Neural crest cell (in vitro differentiated cells): ENCODE measurements at places on chromosomes 7 and 10.
A peak's percentile ranks its signal among the peaks of the same experiment; 100 is the strongest.

DNA sequence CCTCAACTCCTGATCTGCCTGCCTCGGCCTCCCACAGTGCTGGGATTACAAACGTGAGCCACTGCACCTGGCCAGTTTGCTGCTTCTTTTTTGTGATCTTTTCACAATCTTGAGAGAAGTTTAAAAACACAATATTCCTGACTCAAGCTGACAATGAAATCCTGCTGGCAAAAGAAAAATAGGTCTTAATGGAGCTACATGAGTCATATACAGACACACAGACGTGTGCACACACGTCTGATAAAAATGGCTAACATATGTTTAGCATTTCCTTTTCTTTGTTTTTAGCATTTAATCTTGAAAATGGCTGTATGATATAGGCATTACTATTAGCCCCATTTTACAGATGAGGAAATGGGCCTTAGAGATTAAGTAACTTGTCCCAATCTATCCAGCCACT lies 29.4 kb upstream of the RAB18 start:
- no peak for DNase-seq

- DNase-seq = no peak
These were observed 7.0 kb upstream of the TRDMT1 start for GRCh38 chr10:17208476-17208875.

- no peak for DNase-seq
These were observed 26.1 kb downstream of the IL15RA start for GRCh38 chr10:5951167-5951711.

- no peak for DNase-seq
These were observed 31.9 kb downstream of the RBM17 start for GRCh38 chr10:6120691-6121090.

GRCh38 chr7:27031289-27032172 lies 64.3 kb downstream of the HOXA1 start:
- DNase-seq = no peak

DNA sequence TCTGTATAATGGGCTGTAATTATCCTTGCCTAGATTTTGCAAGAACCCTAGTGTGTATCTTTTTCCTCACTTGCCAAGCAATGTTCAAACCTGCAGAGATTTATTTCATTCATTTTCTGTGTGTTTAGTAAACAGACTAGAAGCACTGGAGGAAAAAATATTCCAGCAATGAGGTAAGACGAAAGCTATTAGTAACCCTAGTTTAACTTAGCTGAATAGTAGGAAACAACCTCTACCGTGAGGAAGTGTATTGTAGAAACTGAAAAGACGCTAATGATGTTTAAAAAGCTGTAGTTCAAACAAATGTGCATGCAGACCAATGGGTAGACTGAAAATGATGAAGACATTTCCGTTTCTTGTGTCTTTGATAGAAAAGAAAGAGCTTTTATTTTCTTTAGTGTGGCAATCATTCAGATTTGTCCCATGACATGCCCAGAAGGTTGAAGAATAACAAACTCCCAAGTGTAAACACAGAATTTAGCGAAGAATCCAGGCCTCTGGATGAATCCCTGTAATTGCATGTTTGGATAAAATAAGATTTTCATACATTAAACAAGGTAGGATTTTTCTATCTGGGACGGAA lies 20.7 kb downstream of the CAV1 start:
- no peak for DNase-seq

DNA sequence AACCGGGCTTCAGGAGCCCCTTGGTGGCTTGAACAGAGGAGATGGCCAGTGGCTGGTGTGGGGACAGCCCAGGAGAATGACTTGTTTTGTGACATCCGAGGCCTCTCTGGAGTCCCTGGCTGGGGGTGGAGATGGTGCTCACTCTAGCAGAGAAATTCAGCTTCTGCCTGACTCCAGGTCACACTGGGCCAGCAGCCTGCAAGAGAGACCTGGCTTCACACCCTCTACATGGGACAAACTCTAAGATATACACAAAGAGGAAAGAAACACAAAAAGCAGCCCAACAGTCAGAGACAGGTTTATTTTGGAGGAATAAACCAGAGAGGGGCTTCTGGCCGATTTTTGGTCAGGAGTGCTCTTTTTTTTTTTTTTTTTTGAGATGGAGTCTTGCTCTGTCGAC lies 132.8 kb downstream of the ELFN1 start:
- no peak for DNase-seq

GRCh38 chr7:136166521-136166920 lies 189.4 kb upstream of the MTPN start:
- no peak for DNase-seq

DNA sequence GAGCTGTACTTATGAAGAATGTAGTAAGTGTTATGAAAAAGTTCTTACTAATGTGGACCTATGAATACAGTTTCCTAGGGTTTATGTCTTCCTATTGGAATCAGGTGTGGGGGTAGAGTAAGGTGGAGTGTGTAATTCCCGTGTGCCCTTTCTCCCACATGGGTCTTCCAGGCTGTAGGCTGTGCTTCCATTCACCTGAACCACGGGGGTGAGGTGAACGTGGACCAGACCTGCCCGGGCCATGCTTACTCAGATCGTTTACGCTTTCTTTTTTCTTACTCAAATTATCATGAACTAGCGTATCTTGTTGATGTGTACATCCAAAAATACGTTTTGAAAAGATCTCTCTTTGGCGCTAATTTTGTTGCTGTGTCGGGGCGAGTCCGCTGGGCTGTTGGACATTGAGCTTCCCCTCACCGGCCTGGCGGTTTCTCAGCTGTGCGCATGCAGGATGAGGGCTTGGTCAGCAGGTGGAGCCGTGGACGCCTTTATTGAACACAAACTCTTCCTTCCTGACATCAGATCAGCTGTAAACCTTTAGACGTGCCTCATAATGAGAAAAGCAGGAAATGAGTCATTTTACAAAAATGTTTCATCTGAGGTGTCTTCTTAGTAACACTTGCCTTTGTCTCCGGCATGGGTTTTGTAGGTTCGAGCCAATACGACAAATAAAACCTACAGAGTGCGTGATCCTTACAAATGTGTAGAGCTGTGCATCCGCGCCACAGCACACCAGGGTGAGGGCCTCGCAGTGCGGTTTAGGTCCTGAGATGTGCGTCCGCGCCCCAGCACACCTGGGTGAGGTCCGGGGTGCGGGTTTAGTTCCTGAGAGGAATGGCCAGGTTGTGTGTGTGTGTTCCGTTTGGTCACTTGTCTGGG lies 53.8 kb downstream of the WDR37 start:
- peak; percentile 66 for DNase-seq

- no peak for DNase-seq
These were observed 5.0 kb upstream of the GSAP start for GRCh38 chr7:77420986-77421672.

DNA sequence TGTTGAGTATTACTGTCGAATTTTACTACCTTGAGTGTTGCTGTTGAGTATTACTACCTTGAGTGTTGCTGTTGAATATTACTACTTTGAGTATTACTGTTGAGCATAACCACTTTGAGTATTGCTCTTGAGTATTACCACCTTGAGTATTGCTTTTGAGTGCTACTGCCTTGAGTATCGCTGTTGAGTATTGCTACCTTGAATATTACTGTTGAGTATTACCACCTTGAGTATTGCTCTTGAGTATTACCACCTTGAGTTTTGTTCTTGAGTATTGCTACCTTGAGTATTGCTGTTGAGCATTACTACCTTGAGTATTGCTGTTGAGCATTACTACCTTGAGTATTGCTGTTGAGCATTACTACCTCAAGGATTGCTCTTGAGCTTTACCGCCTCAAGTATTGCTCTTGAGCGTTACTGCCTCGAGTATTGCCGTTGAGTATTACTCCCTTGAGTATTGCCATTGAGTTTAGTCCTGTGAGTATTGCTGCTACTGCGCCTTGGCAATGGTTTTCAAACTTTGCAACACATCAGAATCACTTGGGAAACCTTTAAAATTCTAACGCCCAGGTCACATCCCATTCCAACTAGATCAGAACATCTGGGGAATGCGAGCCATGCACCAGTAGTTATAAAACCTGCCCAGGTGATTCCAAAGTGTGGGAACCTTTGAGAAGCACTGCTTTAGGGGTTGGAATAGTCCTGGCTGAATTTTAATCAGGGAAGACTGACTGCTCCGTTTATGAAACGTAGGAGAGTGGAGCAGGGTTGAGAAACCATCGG lies 61.7 kb downstream of the TCF7L2 start:
- DNase-seq = no peak

- DNase-seq = no peak
These were observed 141.9 kb upstream of the RHEB start for GRCh38 chr7:151661587-151661986.

- DNase-seq = no peak
These were observed 73.6 kb upstream of the AMPH start for GRCh38 chr7:38704751-38705150.

DNA sequence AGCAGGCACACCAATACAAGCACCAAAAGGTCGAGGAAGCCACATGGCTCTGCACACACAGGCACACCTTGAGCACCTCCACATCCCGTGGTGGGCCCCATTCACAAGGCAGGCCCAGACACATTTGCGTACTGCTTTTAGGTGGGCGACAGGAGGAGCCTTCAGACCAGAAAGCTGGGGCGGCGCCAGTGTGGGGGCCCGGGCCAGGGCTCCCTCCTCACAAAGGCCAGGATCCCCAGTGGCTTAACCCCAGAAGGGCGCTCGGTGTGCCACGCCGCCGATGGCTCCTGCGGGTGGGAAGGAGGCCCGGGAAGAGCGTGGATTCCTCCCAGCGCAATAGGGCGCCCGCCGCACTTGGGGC lies 2.8 kb upstream of the SMARCD3 start:
- DNase-seq = no peak

GRCh38 chr10:21535494-21535965 lies 1.5 kb downstream of the MLLT10 start:
- no peak for DNase-seq
